DMS153 (cell line): ENCODE measurements at places on chromosomes 11 and 22.

DNA sequence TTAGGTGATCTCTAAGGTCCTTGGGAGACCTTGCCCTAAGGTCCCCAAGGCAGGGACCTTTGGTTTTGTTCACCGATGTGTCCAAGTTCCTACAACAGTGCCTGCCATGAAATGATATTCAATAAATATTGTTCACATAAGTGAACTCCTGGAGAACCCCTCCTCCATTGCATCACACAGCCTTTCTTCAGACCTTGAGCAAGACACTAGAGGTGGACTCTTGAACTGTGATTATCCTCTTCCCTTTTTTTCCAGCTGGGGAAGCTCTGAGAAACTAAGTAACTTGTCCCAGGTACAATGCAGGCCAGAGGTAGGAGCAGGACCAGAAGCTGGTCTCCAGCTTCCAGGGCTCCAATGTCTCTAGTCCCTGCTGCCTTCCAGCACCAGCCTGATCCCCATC lies 76.6 kb upstream of the LMO1 start:
- no peak for DNase-seq

DNA sequence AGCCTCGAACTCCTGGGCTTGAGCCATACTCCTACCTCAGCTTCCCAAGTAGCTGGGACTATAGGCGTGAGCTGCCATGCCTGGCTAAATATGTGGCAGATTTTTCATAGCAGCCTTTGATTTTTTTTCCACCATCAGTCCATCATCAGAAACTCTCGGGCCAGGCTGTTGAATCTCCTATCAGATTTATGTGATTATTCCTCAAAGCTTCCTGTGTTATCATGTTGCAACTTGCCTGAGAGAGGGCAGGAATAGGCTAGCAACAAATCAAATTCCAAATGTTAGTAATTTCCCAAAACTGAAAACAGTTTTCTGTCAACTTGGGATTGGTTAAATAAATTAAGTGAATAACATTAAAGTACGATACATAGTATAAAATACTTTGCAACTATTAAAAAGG lies 3.4 kb downstream of the LRRC51 start:
- DNase-seq: no peak

GRCh38 chr11:27353593-27354358 lies 9.2 kb downstream of the CCDC34 start:
- no peak for DNase-seq

GRCh38 chr11:116960930-116961329 lies 123.5 kb upstream of the APOA1 start:
- DNase-seq: no peak

DNA sequence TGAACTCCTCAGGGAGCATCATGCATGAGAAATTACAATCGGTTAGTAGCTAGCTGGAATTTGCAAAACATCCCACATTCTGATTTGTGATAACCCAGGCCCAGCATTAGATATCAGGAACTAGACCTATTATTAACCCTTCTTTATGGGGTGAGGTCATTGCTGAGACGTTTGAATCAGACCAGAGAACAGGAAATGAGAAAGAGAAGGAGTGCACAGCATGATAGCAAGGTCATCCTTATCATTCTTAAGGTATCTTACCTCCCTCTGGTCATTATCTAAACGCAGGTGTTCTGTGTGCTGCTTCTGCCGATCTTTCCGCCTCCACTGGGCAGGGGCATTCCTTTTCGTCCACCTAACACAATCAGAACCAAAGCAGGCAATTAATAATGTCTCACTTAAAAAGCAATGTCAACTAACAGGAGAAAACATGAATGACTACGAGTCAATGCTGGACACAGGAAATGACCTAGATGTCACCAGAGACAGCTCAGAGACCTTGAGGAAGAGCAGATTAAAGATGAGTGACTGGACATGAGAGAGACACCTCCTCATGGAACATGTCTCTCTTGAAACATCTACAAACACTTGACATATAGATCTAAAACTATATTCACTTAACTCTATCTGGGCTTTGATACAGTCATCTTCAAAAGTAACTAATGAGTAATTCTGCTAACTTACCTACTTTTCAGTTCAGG lies 78.3 kb upstream of the SCUBE2 start:
- no peak for DNase-seq

- DNase-seq: no peak
Observed at GRCh38 chr11:48114740-48115139, 101.9 kb upstream of the OR4B1 start.

DNA sequence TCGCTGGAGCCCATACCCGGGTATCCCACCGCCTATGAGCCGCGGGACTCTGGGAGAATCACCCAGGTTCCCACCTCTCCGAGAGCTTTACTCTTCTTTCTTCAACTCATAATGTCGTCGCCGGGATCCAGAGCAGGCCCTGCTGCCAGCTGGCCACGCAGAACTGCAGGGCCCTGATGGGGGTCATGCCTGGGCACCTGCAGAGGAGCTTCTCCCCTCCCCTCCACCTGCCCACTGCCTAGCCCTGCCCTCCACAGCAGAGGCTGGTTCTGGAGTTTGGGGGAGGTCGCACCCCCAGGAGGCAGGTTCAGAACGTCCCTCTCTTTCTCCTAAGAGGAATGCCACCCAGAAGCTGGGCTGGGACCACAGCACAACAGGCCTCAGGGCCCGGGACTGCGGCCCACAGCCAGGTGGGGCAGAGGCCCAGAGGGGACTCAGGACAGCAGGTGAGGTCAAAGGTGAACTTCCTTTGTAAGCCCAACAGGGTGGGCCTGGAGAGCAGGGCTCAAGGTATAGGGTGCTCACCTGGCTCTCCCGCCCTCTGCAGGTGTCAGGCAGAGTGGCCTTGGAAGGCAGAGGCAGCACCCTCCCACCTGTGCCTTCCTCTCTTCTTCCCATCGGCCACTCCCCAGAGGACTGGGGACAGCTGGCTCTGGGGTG lies 1.9 kb downstream of the SLC25A45 start:
- no peak for DNase-seq

GRCh38 chr11:100940111-100940510 lies 189.5 kb downstream of the PGR start:
- DNase-seq: no peak

- no peak for DNase-seq
Observed at GRCh38 chr11:109362059-109362458, 59.9 kb upstream of the C11orf87 start.

- no peak for DNase-seq
Observed at GRCh38 chr11:111097191-111097590, 148.3 kb upstream of the POU2AF2 start.

GRCh38 chr11:94671553-94672366 lies 96.4 kb upstream of the AMOTL1 start:
- no peak for DNase-seq

DNA sequence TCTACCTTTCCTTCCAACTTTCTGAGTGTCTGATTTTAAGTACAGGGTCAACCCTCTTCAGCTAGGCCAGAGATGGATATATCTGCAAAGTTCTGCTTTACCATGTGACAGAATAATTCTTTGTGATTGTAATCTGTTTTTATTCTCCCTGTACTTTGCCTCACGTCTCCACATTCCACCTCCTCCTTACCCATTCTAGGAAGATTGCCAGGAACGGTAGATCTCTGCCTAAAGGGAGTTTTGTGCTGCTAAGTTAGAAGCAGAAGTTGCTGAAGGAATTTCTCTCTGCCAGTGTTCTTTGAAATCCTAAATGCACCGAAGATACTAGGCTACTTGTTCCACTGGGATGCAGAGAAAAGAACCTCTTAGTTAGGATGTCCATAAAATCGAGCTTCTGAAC lies 20.7 kb upstream of the FAM181B start:
- DNase-seq: no peak

GRCh38 chr22:33325232-33326004 lies 267.2 kb upstream of the SYN3 start:
- DNase-seq: peak; percentile 79

DNA sequence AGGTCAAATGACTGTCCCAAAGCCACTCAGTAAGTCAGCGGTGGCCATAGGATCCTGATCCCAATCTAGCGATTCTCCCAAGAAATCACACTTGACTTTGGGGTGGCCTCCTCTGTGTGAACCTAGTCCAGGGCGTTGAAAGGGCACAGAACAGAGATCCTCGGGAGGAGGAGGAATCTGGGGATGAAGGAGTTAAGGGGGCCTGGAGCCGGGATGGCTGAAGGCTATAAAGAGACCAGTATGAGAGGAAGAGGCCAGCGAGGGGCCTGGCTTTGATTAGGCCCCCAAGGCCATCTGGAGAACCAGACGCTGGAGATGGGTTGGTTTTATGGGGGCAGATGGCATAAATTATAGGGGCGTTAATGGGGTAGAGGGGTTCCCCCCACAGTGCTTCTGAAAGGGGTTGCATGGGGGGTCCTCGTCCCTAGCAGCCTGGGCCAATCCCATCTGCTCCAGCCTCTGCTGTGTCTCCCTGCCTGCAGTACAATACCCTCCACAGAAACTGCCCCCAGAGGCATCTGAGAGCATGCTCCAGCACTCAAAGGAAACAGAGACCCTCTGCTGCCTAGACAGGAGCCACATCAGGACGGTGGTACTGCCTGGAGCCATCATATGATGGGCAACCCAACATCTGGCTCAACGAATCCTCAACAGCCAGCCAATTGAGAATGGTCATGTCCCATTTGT lies 35.2 kb upstream of the TRIM29 start:
- no peak for DNase-seq
